WTC11 (cell line): ENCODE measurements at places on chromosomes 16 and 17. TPM values are rescaled to one million over a fixed set of nuclear protein-coding genes. Genes with fewer than 3 reads are reported as not detected.

DNA sequence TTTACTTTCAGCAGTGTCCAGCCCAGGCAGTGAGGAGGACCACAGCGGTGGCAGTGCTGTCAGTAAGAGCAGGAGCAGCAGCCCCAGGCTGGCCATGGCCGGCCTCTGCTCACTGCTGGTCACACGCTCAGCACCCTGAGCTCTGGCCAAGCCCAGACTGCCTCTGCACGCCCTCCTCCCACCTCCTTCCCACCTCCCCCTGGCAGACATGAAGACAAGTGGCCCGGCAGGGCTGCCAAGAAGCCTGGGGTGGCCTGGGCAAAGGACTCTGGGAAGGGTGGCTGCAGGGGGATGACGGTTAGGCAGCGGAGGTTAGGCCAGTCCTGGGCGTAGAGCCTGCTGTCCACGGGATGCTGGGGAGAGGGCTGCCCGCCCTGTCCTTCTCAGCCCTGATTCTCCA lies at the start of gene C16orf89:
C16orf89 (minus strand) TSS at position 144 of the 400 bp plus-strand sequence; CDS start at position 96, 48 bp downstream.
- DNase-seq, result no peak

- no peak for DNase-seq
These were observed 6.8 kb upstream of the FLYWCH1 start for GRCh38 chr16:2904922-2905240.

- DNase-seq, result peak; percentile 76
These were observed 1.6 kb downstream of the BAHCC1 start for GRCh38 chr17:81396722-81397313.

DNA sequence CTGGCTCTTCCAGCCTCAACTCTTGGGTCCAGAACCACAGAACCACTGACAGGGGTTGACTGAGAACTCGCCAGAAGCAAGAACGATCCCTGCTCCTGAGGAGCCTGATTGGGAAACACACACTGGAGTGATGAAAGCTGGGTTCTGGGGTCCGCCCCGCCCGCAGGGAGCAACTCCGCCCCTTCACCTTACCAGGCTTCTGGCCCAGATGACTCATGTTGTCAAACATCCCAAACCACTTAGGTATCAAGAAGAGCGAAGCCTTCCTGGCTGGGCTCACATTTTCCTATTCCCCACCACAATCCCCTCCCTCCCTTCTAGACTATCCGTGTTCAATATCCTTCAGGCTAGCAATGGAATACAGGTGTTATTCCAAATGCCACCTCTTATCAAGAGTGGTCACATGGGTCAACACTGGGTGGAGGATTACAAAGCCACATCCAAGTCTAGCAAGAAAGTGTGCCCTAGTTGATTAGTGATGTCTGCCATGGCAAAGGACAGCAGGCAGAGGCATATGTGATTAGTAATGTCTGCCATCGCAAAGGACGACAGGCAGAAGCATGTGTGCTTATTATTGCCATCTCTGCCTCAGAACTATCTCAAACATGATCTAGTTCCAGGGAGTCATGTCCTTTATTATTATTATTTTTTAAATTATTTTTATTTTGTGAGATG lies 70.5 kb downstream of the TIMM22 start:
- DNase-seq, result no peak

KCNJ18 gene
- not detected in 3 replicates for total RNA-seq
